ENCODE measurements at places on chromosomes 3 and 15.

- no peak for DNase-seq
Observed at GRCh38 chr3:117875887-117876286, 1158.8 kb downstream of the IGSF11 start.

GRCh38 chr15:37102305-37103162 is 2.2 kb upstream of the MEIS2 start:
- peak; percentile 80 for DNase-seq

DNA sequence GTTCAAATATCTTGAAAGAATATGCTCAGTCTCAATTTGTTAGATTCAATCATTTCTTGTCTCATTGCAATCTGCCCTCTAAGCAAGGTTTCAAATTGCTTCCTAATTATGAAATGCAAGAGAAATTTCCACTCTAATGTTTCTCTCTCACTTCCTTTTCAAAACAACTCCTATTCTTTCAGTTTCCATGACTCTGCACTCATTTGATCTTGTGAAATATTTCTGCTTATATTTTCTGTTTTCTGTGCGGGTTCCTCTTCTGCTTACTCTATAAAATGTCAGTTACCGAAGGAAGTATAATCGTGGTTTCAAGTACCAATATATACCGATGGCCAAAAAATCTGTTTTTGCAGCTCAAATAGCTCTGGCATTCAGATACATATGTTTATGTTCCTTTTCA is 521.9 kb upstream of the NAALADL2 start:
- no peak for DNase-seq

GRCh38 chr3:140051019-140051957 is 116.3 kb downstream of the CLSTN2 start:
- DNase-seq: peak; percentile 42

- no peak for DNase-seq
Observed at GRCh38 chr15:81275711-81276392, 48.1 kb downstream of the STARD5 start.

DNA sequence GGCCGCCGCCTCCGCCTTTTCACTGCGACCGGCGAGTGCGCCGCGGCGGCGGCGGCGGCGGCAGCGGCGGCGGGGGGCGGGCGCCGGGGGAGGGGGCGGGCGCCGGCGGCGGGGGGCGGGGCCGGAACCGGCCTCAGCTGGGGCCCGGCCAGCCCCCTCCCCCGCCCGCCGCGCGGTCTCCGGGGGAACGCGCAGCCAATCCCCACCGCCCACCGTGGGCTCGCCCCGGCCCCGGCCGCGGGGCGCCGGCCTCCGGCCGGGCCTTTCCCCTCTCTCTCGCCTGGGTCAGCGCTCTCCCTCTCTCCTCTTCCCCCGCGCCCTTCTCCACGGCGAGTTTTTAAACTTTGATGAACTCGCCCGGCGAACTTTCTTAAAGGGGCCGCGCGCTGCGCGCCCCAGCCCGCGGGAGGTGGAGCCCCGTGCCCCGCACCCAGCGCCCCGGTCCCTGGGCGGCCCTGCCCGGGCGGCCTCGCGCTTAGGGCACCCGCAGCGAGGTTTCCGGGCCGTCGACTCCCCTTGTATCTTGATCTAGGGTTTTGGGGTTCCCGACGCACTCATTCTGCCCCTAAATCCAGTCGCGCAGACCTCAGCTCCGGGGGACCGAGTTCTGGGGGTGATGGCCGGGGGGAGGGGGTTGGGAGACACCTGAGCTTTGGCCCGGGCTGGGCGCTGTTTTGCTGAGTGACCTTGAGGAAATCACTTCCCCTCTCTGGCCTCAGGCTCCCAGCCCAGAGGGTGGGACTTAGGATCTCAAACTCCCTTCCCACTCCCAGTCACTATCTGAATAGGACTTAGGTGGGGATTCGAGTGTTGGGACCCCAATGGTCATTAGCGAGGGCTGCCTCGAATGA is at the start of gene RBPMS2:
TSS of gene RBPMS2 (minus strand) at position 39 of the 851 bp plus-strand sequence. CDS start 270 bp downstream, outside the sequence.
- DNase-seq: peak; percentile 95

GRCh38 chr3:13075986-13076654 is 2.9 kb upstream of the IQSEC1 start:
- DNase-seq: no peak

GRCh38 chr3:127419641-127420553 is 132.1 kb upstream of the PRR20G start:
- no peak for DNase-seq

DNA sequence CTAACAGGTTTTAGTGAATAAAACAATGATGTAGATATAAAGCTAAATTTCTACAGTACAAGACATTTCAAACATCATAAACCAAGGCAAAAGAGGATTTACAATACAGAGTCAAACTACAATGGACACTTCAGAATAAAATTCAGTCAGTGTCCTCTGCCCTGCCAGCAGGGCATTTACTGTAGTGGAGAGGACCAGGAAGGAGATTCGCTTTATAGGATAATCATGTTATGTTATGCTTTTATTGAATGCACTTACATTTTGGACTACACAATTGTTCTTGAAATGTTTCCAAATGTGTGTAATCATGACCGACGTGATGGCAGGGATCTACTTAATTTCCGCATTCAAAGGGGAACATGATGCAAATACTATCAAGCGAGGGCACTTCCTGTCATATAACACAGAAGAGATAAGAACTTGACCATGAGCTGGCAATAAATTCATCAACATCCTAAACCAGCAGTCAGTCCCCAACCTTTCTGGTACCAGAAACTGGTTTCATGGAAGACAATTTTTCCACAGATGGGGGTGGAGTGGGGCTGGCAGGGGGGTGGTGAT is 925.6 kb downstream of the FHIT start:
- no peak for DNase-seq

DNA sequence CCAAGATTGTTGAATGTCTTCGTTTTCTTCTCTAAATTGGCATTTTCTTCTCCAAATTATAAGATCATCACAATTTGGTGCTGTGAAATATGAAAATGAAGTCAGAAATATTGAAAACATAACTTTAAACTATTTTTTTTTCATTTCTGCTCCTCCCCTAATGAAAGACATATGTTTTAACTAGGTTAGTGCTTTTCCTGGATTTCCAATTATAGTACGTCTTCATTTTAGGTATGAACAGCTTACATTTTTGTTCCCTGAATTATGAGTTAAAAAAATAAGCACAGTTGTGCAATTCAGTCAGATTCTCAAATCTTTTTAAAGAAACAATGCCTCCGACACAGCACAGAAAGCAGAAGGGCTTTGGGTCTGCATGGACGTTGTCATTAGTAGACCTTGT is 83.5 kb upstream of the CFAP20DC start:
- no peak for DNase-seq

GRCh38 chr3:42472555-42472954 is 29.9 kb upstream of the VIPR1 start:
- DNase-seq: no peak

DNA sequence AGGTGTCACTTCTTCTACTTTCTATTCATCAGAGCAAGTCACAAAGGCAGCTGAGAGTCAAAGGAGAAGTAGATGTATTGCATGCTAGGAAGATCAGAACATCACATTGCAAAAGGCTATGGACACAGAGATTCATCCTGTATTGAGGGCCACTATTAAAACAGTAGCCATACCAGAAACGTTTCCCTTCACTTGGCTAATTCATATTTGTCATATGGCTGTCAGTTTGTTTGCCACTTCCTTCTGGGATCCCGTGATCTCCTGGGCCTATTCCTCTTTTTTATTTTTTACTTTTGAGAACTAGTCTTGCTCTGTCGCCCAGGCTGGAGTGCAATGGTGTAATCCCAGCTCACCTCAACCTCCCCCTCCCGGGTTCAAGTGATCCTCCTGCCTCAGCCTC is 184.0 kb upstream of the SATB1 start:
- no peak for DNase-seq

DNA sequence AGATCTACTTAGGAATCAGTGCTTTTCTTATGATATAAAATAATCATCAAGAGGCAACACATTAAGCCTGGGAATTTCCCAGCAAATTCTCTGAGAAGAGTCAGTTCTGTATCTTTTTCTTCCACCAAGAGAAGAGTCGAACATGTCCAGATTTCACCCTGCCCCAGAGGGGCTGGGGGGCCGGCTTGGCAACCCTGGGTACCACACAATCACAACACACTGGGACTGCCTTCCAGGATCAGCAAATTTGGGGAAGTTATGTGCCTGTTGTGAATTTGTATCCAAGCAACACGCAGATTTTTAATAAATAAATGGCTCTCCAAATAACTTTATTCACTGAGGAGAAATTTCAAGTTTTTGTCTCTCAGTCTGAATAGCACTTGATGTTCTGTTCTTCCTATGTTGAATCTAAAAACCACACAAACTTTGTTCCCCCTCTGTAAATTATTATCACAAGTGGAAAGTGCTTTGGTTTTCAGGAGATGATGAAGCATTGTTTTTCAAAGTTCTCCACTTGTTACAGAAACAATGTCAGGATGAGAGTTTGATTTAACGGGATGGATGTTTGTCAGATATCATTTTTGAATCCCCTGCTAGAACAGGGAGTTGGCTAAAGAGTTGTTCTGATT is 357.2 kb downstream of the ZNF385D start:
- DNase-seq: no peak

DNA sequence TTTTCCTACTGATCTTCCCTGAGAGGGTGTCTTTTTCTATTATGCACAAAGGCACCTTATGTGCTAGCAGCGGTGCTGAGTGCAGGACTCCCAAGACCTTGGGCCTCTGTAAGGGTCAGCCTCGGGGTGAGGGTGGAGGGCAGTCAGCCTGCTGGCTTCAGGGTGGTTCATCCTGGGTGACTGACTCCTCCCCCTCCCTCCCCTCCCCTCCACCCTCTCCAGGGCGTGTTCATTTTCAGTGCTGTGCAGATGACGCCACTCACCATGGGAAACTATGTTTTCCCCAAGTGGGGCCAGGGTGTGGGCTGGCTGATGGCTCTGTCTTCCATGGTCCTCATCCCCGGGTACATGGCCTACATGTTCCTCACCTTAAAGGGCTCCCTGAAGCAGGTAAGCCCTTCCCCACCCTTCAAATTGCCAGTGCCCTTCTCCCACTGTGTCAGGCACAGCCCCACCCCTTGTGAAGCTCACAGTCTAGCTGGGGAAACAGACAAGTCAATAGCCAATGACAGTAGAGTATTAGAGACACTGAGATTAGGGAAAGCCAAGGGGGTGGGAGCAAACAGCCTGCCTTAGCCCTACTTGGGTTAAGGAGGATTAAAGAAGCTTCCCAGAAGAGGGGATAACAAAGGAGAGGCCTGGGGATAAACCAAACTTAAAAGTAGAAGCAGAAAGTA is 41.9 kb downstream of the SLC6A1 start:
- DNase-seq: no peak

GRCh38 chr3:88595026-88595425 is 445.3 kb downstream of the C3orf38 start:
- no peak for DNase-seq

DNA sequence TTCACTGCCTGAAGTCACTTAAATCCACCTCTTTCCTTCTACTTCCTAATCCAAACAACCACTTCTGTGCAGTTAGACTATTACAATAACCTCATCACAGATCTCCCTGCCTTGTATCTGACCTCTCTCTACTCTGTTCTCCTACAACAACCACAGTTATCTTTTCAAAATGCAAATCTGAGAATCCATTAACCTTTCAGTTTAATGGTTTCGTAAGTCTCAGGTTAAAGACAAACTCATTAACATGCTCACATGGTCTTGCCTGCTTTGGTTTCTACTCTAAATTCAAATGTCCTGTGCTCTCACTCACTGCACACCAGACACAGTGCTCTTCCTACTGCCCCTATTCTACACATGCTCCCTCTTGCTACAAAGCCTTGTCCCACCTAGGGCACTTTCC is 406.5 kb upstream of the THBS1 start:
- no peak for DNase-seq

- DNase-seq: no peak
Observed at GRCh38 chr3:140244893-140245292, 309.9 kb downstream of the CLSTN2 start.

DNA sequence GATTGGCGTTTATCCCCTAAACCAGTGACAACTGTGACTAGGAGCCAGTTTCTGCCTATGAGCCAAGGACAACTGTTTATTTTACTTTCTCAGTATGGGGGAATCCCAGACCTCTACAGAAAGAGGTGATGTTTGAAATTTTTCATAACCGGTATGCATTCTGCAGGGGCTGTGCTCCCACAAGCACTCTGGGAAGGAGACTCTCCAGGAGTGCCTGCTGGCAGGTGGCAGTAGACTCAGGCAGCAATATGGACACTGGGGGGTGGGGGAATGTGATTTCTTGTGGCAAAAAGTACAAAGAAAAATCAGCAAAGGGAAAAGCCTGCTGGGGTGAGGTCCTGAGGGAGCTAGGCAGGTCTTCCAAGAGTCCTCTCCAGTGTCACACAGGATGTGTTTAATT is 5.9 kb downstream of the TGM4 start:
- DNase-seq: no peak

- DNase-seq: no peak
Observed at GRCh38 chr15:85625166-85625830, 169.4 kb downstream of the KLHL25 start.

DNA sequence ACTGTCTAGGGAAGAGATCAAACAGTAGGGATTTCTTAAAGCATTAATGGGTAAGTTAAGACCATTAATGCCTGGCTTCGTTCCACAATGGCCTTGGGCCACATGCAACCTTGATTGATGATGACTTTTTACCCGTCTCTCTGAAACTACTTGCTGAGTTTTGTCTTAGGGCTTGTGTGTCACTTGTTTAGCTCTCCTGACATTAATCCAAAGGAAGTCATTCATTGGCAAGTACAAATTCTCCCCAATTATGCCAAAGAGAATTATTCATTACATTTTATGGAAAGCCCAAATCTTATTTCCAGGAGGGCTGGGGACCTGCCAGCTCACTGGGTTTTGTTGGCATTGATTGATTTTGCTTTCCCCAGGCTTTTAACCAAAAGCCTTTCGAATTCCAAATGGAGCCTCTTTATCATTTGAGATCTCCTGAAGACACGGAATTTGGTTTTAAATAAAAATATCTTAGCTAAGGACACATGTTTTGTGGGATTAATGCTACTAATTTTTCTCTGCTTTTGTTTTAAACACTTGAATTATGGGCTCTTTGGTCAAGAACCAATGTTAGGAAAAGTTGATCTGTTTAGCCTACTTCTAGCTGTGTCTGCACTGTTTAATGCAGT is 40.7 kb downstream of the SERPINI1 start:
- no peak for DNase-seq

DNA sequence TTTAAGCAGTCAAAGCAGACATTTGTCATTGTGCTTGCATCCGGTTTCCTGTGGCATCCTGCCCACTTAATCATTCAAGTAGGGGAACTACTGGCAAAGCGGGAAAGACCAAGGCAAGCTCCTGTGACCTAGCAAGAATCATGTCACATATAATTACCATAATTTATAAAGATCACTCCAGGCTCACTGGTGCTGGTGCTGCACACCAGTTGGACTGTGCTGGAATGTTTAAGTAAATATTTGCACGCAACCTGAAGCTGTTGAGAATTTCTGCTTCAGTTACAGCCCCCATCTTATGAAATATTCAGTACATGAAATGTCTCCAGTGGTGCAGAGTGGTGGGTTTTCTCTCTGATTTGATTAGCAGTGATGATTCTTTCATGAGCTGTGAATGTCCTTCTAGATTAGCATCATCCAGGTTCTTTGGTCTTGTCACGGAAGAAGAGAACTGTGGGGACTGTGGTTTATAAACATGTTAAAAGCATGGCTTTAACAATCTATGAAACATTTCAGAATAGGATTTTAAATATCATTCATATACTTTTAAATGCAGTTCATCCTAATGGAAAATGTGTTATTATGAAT is 621.3 kb upstream of the EPHA6 start:
- DNase-seq: no peak

GRCh38 chr3:55515550-55516246 is 28.6 kb upstream of the WNT5A start:
- no peak for DNase-seq
